ENCODE measurements at places on chromosomes 1 and 21. TPM values are rescaled to one million over a fixed set of nuclear protein-coding genes. Genes with fewer than 3 reads are reported as not detected.

HTR6 gene
- total RNA-seq = not detected

FMO1 gene
- total RNA-seq = 0.67 TPM

FMOD gene
- total RNA-seq = 1.5 TPM

FAM131C gene
- 1.2 TPM for total RNA-seq

ST6GALNAC5 gene
- 3.7 TPM for total RNA-seq

SLC45A1 gene
- total RNA-seq = 0.50 TPM

LCE2C gene
- not detected for total RNA-seq

HPCA gene
- not detected for total RNA-seq

ASPM gene
- 3.2 TPM for total RNA-seq

DNASE2B gene
- total RNA-seq = not detected

PTPRC gene
- not detected for total RNA-seq

VWA5B1 gene
- total RNA-seq = not detected

MROH7 gene
- 0.42 TPM for total RNA-seq

UTS2 gene
- not detected for total RNA-seq

RNU1-1 gene
- total RNA-seq = 1,398 TPM

SIM2 gene
- total RNA-seq = under 0.01 TPM

ZNF648 gene
- total RNA-seq = 1.3 TPM

TCEANC2 gene
- total RNA-seq = 5.7 TPM

TTC24 gene
- total RNA-seq = not detected

ALPL gene
- total RNA-seq = not detected
